Thoracic aorta (tissue), 2 donors: ENCODE measurements at places on chromosomes 5 and 9. TPM values are rescaled to one million over a fixed set of nuclear protein-coding genes. Genes with fewer than 3 reads are reported as not detected.

DNA sequence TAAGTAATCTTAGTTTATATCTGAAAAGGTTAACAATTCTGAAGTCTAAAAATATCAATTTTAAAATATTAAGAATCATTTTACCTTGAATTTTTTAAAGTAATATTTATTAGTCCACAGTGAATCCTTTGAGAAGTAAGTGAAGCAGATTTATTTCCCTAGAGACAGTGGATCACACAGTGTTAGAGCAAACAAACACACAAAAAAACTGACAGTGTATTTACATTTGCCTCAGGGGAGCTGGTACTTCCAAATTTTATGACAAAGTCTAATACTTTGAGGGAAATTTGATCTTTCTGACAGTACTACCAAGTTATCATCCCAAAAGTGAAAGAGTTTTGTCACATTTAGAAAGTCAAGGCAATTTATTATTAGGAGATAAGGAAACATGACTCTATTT, 1750.6 kb upstream of the CDH9 start:
- no peaks in the 10 kb centered on the region for H3K4me1 ChIP-seq
- no peak overlapping the region for H3K27ac ChIP-seq
- H3K36me3 ChIP-seq: no peaks in the 10 kb centered on the region
- no peak overlapping the region for H3K4me3 ChIP-seq
- no peak for DNase-seq
- no peaks in the 10 kb centered on the region for H3K27me3 ChIP-seq

GRCh38 chr5:75460532-75460931, 50.9 kb downstream of the CERT1 start:
- no peak overlapping the region for H3K4me3 ChIP-seq
- H3K27me3 ChIP-seq: no peaks in the 10 kb centered on the region
- H3K4me1 ChIP-seq: peaks cover 25% of the 10 kb centered on the region
- no peak for DNase-seq
- no peak overlapping the region for H3K27ac ChIP-seq

- no peak overlapping the region for H3K27ac ChIP-seq
- no peaks in the 10 kb centered on the region for H3K27me3 ChIP-seq
- DNase-seq: no peak
- H3K4me3 ChIP-seq: no peak overlapping the region
- no peaks in the 10 kb centered on the region for H3K36me3 ChIP-seq
Observed at GRCh38 chr5:157555037-157555640, 20.4 kb downstream of the ADAM19 start.

GRCh38 chr5:14547666-14548065, 33.9 kb upstream of the OTULINL start:
- no peaks in the 10 kb centered on the region for H3K4me1 ChIP-seq
- no peaks in the 10 kb centered on the region for H3K27me3 ChIP-seq
- DNase-seq: no peak

DNA sequence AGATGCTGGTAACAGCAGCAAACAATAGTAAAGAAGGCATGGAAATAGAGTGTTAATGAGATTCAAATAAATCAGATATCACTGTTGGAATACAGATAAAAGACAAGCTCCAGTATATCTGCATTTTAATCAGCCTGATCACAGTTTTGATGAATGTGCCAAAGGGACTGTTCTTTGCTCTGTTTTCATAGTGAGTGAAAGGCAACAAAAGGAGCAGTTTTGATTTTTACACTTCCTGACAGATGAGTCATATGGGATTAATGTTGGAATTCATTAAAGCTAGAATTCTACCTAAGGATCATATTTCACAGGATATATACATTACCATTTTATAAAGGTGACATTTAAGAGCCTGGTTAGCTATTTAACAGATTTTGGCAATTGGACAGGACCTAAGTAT, 743.3 kb upstream of the PTPRD start:
- H3K4me1 ChIP-seq: no peaks in the 10 kb centered on the region
- no peak overlapping the region for H3K4me3 ChIP-seq
- H3K36me3 ChIP-seq: no peaks in the 10 kb centered on the region
- no peaks in the 10 kb centered on the region for H3K27me3 ChIP-seq
- DNase-seq: no peak

The AJM1 gene
- 9.2 TPM for total RNA-seq

The GNAQ gene
- total RNA-seq: 46.0 TPM
